ENCODE measurements at places on chromosomes 11 and 22. TPM values are rescaled to one million over a fixed set of nuclear protein-coding genes. Genes with fewer than 3 reads are reported as not detected.

Gene PLA2G3
- total RNA-seq: not detected

Gene HTR3B
- total RNA-seq: not detected

Gene FAM227A
- 6.1 TPM for total RNA-seq

Gene PIK3IP1
- 57.8 TPM for total RNA-seq

Gene CADM1
- 58.0 TPM for total RNA-seq

Gene MAPK8IP1
- 7.2 TPM for total RNA-seq

Gene HBG2
- not detected for total RNA-seq

Gene NRXN2
- total RNA-seq: 11.6 TPM

Gene ZNF215
- 9.6 TPM for total RNA-seq

Gene OR5P2
- 5.6 TPM for total RNA-seq

Gene KBTBD3
- 13.2 TPM for total RNA-seq

Gene FAT3
- 16.1 TPM for total RNA-seq

Gene CRYBA4
- total RNA-seq: 1.1 TPM

Gene LRRC56
- 3.4 TPM for total RNA-seq

Gene TRIM49
- not detected for total RNA-seq

Gene SYT13
- total RNA-seq: not detected

Gene DYNC2H1
- total RNA-seq: 26.2 TPM

Gene TREH
- total RNA-seq: 0.44 TPM

Gene SLC17A6
- total RNA-seq: not detected

Gene GAL3ST3
- total RNA-seq: not detected

Gene MRGPRX3
- not detected for total RNA-seq

Gene RFPL1
- total RNA-seq: not detected

Gene EMID1
- 2.4 TPM for total RNA-seq

Gene KRTAP5-2
- total RNA-seq: not detected

Gene CARD18
- total RNA-seq: not detected

Gene TTC12
- 59.3 TPM for total RNA-seq

Gene SAA4
- total RNA-seq: not detected

Gene MYBPC3
- 0.18 TPM for total RNA-seq

Gene SYT12
- 4.8 TPM for total RNA-seq

Gene CD248
- total RNA-seq: 49.2 TPM

Gene OR10A2
- total RNA-seq: not detected

Gene CSF2RB
- 8.6 TPM for total RNA-seq

Gene A4GALT
- total RNA-seq: 57.9 TPM

Gene KCNE3
- total RNA-seq: 5.9 TPM

Gene FAM111B
- total RNA-seq: 1.0 TPM

Gene B3GAT1
- 8.6 TPM for total RNA-seq

Gene HBE1
- not detected for total RNA-seq

Gene OR2AG2
- 1.7 TPM for total RNA-seq

Gene WDR74
- 58.8 TPM for total RNA-seq

Gene GDPD4
- total RNA-seq: not detected

Gene MMP13
- total RNA-seq: not detected

Gene SLC1A2
- total RNA-seq: 2.4 TPM

Gene FOSL1
- total RNA-seq: 4.5 TPM

Gene WBP2NL
- 4.2 TPM for total RNA-seq

Gene KRTAP5-1
- not detected for total RNA-seq

Gene KCNA4
- not detected for total RNA-seq

Data from ureter (tissue), 1 donor.